Stimulated activated CD8-positive, alpha-beta memory T cell treated with anti-CD3 and anti-CD28 coated beads, Interleukin-4, amount 100 ng/mL, for 24 hours (primary cell): ENCODE measurements at places on chromosomes 4 and X.

DNA sequence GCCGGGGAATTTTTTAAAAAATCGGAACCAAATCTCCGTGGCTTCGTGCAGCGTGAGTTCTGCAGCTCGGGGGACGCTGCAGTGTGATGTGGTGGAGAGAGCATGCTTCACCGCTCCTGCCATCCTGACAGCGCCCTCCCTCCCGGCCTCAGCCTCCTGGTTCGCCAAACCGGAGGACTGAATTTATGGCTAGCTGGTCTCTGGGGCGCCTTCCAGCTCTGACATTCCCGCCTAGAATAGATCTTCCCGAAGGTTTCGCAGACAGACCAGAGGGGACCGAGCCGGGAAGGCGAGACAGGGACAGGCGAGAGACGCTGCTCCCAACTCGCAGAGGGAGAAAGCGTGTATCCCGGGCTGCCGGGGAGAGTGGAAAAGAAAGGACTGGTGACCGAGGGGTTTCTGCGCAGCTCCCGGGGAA lies 25.9 kb downstream of the HOPX start:
- DNase-seq, result peak; percentile 19

DNA sequence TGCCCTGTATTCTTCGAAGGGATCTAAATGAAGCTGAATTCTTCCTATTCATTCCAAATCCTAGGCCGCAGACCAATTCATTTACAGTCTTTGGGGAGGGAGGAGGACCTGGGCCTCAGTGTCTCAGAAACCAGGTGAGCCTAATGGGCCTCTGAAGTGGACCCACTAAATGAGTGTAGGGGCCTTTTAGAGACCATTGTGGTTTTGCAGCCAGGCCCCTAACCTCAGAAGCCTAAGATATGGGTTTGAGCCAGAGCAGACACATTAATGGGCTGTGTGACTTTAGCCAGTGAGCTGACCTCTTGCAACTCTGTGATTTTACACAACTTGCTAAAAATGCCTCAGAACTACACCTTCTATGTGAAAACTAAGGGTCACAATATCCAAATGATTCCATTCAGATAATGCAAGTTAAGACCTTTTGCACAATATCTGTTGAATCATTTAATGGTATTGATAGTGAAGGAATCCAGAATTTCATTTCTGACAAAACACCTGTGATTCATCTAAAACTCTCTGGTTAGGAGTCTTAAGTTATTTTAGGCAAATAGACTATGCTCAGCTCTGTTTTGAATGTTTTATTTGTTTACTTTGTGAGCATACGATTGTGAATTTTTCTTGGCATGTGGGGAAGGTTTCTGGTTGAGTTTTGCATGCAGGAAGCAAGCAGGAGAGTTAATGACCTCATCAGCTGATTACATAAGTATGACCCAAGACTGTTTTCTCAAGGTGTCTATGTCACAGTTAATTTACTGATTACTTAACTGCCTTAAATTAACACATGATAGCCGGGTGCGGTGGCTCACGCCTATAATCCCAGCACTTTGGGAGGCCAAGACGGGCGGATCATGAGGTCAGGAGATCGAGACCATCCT lies 75.0 kb downstream of the EVC start:
- DNase-seq, result no peak

- no peak for DNase-seq
These were observed 254.7 kb downstream of the FBXW7 start for GRCh38 chr4:152281211-152281610.

DNA sequence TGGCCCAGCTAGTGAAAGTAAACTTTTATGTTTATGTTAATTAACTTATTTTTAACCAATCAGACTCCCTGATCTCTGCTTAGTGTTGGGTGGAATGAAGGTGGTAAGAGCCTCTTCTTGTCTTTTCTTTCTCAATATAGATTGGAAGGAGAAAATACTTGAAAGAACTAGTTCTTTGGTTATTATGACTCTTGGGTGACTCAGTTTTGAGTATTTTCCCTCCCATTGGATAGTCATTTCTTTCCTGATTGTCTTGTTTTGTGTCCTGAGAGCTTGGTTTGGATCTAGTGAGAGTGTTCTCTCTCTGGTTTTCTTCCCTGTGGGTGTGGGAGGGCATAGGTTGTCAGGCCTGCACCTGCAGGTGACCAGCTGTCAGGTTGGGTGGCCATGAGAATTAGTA lies 172.0 kb upstream of the GLRA2 start:
- no peak for DNase-seq

- no peak for DNase-seq
These were observed 36.6 kb upstream of the PTPN13 start for GRCh38 chr4:86557526-86557925.

DNA sequence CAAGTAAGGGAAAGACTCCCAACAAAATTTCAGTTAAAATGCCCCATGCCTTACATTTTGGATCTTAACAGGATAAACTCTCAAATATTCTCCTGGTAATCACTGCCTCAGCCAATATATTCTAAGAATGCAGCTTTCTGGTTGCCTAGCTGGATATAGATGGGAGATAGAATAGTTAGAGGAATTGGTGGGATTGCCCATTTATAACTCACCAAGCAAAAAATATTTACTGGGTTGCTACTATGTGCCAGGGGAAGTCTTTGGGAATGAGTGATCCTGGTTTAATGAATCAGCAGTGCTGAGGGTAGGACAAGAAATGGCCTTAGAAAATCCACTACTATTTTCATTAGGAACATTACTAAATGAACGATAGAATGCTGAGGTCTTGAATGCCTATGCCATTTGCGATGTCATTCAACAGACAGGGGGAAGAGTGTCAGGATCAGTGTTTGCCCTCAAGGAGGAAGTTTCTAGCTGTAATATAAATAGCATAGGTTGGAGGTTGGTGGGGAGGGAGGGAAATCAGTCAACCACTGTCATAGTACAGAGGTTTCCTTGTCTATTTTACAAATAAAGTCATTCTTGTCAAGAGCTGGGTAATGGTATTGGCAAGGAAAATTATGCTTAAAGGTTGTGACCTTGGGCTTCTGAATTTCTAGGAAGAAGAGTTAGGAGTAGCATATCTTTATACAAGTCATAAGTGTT lies 63.5 kb downstream of the ENOPH1 start:
- no peak for DNase-seq

DNA sequence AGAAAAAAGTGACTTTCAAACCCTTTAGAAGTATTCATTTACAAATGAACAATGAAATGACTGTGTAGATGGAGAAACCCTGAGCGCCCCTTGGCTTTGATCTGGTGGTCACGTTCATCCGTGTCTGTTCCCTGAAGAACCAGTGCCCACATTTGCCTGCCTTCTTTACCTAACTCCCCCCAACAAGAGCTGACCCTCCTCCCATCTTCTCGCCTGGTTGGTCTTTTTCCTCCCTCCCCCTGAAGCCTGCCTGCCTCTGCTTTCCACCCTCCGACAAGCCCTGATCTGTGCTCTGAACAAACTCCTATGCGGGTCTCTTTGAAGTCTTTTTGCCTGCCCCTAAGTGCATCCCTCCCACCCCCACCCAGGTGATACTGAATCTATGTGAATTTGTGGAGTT lies 18.5 kb downstream of the TBL1X start:
- DNase-seq, result no peak

DNA sequence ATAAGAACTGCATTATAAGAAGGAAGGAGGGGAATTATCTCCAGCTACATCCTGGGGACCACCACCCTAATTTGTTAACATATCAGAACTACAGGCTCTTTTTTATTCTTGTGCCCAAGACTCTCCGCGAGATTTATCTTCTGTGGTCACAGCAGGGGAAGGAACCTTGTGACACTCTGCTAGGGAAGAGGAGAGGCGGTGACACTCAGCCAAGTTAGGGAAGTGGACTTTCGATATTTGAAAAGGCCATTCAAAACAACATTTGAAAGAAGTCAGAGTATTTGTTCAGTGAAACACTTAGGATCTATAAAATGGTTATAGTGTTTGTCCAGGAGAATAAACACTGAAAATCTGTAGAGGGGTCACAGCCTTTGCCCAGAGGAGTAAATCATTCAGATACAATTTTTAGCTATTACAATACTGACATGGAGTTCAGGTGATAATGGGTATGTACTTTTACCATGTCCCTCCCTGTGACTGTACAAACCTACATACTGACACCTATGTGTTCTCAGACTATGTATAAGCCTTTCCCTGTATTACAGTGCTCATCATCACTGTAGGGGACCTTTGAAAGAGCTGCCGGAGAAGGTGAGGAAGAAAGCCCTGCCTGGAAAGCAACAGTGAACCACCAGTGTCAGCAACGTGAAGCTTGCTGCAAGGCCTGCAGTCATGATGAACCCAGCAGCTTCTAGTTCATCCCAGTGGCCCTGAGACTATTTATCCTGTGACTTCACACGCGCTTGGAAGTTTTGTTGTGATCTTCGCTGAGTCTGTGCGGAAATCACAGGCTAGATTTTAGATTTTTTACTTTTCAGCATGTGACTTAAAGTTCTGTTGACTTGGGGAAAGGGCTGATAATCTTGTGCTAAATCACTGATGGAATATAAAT lies 8.5 kb upstream of the PTTG2 start:
- DNase-seq, result no peak

- DNase-seq, result no peak
These were observed 78.7 kb upstream of the CBLL2 start for GRCh38 chrX:22193851-22194659.

DNA sequence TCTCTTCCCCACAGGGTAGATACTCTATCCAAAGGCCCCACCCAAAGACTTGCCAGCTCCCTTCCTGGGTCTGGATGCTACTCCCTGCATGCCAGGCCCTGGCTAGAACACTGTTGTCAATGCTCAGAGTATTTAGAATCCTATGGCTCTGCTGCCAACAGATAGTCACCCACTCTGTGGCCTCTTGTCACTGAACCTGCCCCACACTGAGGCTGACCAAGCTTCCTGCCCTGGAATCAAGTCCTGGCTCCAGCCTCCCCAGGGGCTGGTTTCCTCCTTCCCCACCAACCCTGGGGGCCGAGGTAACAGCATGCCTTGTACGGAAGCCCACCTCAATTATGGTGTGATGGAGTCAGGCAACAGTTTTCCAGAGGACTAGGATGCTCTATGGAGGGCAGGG lies 63.3 kb downstream of the EFNB1 start:
- no peak for DNase-seq

- no peak for DNase-seq
These were observed 46.6 kb upstream of the MAGEC2 start for GRCh38 chrX:142251680-142252079.

- no peak for DNase-seq
These were observed 27.4 kb downstream of the CCNQ start for GRCh38 chrX:153571534-153571908.

- DNase-seq, result peak; percentile 38
These were observed 149.9 kb downstream of the AMMECR1 start for GRCh38 chrX:110167952-110168451.

- no peak for DNase-seq
These were observed 503.9 kb downstream of the PDHA2 start for GRCh38 chr4:96343836-96344235.

DNA sequence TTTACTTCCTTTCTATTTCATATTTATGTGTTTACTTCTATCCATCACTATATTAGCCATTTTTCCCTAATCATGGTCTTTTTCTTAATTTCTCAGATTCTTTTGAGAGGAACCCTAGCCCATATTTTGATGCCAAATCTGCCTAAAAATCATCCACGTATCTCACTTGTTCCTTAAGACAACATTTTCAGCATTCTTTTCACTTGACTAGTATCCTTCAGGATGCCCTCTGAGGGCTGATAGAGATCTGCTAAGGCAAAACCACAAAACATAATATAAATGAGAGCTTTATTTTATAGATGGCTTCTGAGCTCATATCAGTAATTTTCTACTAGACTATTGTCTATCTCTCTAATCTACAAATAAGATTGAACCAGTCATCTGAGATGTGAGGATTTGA lies 341.9 kb downstream of the GPM6A start:
- no peak for DNase-seq

GRCh38 chrX:49242545-49243066 lies 7.3 kb downstream of the CCDC22 start:
- no peak for DNase-seq

GRCh38 chr4:43587758-43588157 lies 695.2 kb downstream of the GRXCR1 start:
- no peak for DNase-seq

DNA sequence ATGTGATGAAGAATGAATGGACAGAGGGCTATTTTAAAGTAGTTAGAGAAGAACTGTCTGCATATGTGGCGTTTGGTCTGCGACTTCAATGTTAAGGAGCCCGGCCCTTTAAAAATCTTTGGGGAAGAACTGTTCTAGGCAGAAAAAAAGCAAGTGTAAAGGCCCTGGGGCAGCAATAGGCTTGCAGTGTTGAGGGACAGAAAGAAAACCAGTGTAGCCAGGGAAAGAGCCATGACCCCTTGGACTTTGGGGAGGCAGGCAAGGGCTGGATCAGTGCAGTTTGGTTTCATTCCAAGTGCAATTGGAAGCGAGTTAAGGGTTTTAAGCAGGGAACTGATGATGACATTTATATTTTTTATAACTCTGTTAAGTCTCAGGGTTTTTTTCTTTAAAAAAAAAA lies 7.9 kb downstream of the GLA start:
- no peak for DNase-seq

GRCh38 chr4:1400831-1401408 lies 5.3 kb downstream of the NKX1-1 start:
- no peak for DNase-seq

DNA sequence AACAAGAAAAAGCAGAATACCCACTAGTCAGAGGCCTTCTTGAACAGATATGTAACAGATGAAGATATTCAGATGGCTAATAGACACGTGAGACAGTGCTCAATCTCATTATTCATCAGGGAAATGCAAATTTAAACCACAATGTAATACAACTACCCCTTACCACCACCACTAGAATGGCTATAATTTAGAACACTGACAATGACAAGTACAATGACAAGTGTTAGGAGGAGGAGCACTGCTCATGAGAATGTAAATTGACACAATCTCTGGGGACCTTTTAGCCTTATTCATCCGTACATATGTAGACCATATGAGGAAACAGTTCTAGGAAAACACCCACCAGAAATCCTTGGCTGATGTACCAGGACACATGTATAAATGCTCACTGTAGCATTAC lies 13.1 kb downstream of the ZNF81 start:
- no peak for DNase-seq

DNA sequence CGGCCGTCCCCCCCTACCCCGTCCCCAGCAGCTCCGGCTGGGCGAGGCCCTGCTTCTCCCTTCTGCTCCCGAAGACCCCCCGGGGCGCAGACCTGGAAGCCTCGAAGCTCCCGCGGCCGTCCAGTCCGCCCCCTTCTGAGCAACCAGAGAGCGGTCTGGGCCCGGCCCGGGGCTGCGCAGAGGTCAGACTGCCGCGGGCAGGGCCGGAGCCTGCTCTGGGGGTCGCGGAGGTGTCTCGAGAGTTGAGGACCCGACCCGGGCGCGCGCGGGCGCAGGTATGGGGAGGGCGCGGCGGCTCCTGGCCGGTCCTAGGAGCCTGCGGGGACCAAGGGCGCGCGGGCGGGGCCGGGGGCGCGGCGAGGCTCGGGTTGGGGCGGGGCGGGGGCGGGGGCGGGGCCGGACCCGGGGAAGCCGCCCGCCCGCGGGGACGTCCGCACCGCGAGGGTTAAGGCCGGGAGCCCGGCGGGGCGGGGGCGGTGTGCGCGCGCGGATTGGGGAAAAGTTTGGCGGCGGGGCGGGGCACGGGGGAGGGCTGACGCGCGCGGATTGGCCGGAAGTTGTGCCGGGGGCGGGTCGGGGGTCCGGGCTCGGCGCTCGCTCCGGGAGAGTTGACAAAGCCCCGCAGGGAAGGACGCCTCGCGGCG lies at the start of gene FGFRL1:
Gene FGFRL1, plus strand, starts transcription at position 605 of the 644 bp plus-strand sequence. CDS start 860 bp downstream, outside the sequence.
- DNase-seq, result peak; percentile 88

- no peak for DNase-seq
These were observed 48.4 kb upstream of the KIT start for GRCh38 chr4:54609310-54609709.

- no peak for DNase-seq
These were observed 25.8 kb downstream of the FGFRL1 start for GRCh38 chr4:1036976-1037810.

GRCh38 chr4:5082376-5082775 lies 31.1 kb downstream of the STK32B start:
- DNase-seq, result no peak
